ENCODE measurements at places on chromosomes 6 and 20.

GRCh38 chr20:17418737-17419136 is 112.4 kb downstream of the BFSP1 start:
- DNase-seq: no peak

- no peak for DNase-seq
Observed at GRCh38 chr6:2959909-2960719, 11.3 kb downstream of the SERPINB6 start.

GRCh38 chr20:44361021-44361420 is 5.5 kb downstream of the HNF4A start:
- DNase-seq: no peak

DNA sequence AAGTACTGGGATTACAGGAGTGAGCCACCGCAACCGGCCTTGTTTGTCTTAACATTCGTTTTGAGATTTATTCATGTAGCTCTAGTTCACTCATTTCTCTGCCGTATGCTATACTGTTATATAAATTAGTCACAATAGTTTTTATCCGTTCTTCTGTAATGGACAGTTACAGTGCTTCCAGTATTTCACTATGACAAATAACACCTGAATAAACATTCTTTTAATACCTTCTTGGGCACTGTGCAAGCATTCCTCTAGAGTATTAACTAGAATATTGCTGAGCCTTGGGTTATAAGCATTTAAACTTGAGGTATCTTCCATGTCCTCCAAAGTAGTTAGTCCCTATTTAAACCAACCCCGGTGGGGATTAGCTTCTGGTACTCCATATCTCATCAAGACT is 45.6 kb downstream of the STK38 start:
- DNase-seq: no peak

DNA sequence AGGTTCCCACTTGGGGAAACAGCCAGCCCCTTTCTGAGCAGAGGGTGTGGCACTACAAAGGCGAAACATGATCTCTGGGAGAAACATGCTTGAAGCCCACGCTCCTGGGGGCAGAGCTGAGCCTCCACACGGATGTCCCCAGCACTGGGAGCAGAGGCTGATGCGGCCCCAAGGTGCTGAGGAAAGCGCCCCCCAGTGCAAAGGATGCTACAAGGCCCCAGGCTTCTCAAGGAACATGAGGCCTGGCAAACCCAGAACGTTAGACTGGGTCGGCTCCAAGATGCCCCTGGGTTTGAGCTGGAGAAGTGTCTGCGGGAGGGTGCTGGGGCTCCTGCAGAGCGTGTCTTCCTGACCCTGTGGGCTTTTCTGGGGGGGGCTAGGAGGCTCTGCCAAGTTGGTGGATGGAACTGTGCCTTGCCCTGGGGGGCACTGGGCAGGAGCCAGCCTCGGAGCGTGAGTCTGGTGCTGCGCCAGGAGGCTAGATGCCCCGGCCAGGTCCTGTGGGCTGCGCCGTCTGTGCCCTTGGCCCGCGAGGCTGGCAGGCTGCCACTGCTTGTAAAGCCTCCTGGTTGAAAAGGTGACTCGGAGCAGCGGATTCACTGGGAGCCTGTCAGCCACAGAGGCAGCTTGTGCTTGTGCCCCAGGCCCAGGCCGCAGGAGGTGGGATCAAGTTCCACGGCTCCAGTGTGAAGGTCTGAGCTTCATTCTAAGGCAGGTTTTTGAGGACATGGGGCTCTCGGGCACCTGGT is 8.1 kb downstream of the SYNJ2 start:
- no peak for DNase-seq

DNA sequence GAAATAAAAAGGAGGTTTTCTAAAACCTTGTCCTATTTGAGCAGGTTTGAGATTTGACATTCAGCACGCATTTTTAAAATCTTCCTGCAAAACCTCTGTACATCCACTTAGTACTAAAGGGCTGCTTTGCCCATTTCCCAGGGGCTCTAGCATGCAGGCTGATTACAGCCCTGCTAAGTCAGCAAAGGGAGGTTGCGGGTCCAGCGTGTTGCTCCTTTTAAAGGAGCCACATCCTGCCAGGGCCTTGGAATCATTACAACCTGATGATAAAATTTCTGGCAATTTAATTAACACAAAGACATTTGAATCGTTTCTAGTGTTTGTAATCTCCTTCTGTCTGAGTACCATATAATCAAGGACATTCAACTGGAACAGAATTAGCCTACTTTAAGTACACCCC is 455.1 kb upstream of the CITED2 start:
- no peak for DNase-seq

DNA sequence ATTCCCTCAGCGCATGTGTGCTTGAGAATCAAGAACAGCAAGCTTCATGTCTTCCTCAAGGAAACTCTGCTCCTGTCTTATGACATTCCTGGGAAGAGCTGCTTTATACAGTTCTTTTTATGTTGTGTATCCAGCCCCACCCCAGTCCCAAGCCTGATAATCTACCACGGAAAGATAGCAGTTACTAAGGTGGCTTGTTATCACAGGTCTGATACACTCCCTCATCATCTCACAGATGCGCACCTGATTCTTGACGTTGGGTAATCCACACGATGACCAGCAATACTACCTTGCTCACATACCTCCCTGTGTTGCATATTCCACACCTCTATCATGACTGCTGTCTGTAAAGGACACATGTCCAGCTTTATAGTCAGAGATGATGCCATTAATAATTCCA is 3.2 kb downstream of the NHLRC1 start:
- no peak for DNase-seq

- no peak for DNase-seq
Observed at GRCh38 chr6:7932625-7933024, 22.0 kb upstream of the TXNDC5 start.

DNA sequence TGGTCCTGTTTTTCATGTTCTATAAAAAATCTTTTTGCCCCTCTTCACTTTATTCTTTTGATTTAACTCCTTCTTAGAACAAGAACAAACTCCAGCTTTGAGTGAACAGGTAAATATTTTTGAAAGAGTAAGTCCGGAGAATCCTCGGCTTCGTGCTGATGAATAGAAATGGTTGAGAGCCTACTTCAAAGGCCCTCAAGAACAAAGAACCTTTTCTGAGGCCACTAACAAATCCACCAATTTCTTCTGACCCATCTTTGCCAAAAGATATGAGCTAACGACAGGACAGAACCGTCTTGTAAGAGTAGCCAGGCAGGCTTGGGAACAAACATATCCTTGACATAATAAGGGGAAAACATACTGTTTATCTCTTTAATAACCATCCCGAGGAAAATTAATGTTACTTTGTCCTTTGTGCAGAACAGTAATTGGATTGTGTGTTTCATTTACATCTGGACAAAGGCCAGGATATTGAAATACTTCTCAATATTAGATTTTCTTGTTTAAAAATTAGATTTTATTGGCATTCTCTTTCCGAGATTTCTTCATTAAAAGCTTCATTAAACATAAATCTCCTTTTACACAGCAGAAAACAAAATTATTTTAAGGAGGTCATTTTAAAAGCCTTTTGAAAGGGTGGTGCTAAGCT is 52.9 kb downstream of the NOX3 start:
- DNase-seq: no peak

DNA sequence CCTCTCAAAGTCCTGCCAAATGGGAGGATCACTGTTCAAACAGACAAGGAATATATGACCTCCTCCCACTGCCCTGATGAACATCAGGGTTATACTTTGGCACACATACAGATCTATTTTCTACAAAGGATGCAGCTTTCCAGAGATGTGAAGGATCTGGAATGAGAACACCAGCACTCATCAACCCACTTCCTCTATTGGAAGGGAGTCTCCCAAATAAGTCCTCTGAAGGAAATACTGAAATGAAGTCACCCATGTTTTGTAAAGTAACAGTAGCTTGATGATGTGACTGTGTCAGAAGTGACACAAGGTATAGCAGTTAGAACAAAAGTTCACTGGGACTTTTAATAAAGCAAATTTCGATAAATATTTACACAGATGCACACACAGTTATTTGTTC is 104.9 kb downstream of the OGFRL1 start:
- no peak for DNase-seq
